ENCODE measurements at places on chromosomes 3 and 15.

DNA sequence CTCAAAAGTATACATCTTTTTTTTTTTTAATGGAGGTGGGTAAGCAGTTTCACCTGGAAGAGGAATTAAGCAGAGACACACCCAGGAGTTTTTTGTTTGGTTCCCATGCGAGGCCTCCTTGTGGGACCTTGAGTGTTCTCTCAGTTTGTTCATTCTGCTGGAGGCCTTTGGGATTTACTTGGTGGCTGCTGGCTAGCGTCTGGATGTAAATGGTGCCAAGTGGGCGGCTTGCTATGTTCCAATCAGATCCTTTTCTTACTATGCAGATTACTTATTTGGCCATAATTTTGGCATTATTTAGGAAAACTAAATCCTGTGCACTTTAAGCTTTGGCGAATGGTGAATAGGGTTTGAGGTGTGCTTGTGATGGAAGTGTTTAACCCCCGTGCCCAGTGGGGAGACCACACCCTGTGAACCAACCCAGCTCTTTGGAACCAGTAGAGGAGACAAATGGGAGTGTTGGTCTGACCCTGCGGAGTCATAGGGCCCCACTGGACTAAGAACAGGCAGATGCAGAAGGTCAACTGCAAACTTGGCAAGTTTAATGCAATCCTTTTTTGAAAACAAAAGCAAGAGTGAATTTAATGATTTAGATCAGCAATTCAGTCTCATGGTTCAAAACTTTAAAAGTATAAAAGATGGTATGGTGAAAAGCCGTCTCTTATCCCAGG is 79.4 kb downstream of the EBLN2 start:
- no peak for DNase-seq

GRCh38 chr3:8011902-8012301 is 489.7 kb upstream of the LMCD1 start:
- DNase-seq, result no peak

DNA sequence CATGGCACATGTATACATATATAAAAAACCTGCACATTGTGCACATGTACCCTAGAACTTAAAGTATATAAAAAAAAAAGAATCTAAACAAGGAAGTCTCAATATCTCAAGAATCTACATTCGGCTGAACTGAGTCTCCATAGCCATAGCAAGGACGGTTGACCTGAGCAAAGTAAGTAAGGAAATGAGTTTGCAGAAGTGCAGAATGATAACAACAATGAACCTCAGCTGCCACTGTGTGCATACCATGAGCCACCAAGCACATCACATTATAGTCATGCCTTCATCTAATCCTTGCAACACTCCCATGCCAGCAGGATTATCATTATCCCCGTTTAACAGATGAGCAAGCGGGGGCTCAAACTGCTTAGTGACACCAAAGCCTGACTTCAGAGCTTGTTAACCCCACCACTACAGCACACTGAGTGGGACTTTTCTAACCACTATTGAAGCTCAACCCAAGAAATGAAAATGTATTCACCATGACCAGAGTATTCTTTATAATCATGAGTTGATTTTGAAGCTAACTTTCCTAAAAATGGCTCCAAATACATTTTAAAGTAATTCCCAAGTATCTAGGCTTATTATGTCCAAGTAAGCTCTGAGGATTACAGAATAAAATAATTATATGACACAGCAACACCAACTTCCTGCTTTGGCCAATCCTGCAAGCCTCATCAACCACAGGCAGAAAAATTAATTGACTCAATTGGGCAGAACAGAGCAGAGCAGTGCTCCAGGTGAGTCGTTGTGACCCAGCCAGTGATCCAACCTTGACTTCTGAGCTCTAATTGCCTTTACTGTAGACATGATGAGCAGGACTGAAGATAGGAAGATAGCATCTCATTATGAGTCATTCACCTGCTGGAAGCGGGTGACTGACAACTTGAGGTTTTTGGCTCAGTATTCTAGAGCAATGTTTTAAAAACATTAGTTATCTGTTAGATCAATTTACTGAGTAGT is 47.3 kb upstream of the IL12A start:
- no peak for DNase-seq

DNA sequence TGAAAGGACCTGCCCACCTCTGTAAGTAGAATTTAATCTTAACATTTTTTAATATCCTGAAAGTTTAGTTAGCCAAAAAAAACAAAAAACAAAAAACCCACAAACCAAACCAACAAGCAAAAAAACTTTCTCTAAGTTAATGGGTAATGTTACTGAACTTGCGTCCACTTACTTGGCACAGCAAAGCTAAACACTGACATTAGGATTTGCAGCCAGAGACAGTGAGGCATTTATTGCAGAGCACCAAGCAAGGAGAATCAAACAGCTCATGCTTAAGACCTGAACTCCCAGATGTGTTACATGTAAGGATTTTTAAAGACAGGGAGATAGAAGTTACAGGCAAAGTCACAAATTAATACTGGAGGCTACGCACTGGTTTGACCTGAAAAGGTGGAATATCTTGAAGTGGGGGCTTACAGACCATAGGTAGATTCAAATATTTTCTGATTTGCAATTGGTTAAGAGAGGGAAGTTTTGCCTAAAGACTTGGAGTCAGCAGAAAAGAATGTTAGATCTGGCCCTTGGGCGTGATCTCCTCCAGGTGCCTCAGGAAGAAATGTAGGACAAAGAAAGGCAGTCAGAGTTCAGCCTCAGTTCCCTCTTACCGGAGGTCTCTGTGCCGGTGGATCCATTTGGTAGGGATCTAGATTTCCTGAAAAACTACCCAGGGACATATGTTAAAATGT is 205.0 kb downstream of the ADAMTSL3 start:
- no peak for DNase-seq

- DNase-seq, result no peak
Observed at GRCh38 chr15:78100886-78101285, 8.5 kb downstream of the SH2D7 start.

DNA sequence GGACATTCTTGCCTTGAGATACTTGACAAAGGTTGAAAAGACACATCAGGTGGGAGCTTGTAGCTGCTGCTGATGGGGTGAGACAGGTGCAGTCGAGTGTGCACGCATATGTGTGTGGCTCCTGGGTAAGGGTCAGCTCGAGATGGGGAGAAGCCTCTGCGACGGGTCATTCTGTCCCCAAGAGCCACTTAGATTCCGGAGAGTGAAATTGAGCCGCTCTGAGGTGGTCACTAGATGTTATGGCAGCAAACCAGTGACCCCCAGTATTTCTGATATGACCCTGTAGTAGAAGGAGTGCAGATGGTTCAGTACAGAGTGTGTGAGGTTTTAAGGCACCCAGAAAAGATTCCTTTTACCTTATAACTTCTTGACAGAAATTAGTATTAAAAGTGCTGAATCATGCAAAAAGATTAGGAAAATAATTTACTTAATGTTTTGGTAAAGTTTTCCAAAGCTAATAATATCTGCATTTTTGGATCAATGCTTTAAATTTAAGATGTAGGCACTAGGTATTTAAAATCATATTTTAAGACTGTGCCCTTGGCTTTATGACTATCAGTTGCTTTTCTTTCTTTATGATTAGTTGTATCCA is 241.9 kb upstream of the TOPAZ1 start:
- no peak for DNase-seq

DNA sequence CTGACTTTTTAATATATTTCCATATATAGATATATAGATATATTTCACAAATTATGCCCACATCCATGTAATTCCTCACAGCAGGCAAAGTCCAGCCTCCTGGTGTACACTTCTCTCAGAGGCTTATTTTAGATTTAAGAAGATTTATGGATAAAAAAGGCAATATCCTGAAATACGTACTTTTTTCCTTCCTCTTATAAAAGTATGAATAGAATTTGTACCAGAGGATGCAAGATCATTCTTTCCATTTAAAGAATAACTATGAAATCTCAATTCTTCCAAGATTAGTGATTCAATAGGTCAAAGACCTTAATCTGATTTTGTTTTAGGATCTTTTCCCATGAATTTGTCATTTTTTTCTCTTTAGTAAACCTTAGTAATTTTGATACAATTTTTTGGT is 597.9 kb upstream of the TBL1XR1 start:
- DNase-seq, result no peak

- no peak for DNase-seq
Observed at GRCh38 chr15:96410175-96411055, 79.9 kb downstream of the NR2F2 start.

GRCh38 chr15:89728254-89728653 is 22.8 kb downstream of the MESP1 start:
- no peak for DNase-seq

- DNase-seq, result no peak
Observed at GRCh38 chr15:79455361-79455760, 23.2 kb downstream of the MINAR1 start.

DNA sequence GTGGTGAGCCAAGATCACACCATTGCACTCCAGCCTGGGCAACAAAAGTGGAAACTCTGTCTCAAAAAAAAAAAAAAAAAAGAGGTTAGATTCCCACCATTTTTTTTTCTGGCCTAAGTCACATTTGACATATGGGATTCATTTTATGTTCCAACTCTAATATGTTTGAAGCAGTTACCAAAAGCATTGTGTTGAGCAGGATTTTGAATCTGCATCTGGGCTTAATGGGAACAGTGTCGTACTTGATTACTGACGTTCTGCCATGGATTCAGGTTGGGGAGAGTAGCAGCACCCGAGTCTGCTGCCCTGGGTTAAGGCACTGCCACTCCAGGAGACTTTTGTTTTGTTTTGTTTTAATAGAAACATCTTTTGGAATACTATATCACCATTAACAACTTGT is 348.7 kb upstream of the TBL1XR1 start:
- DNase-seq, result no peak

GRCh38 chr3:116474032-116474780 is 28.9 kb upstream of the LSAMP start:
- no peak for DNase-seq

- DNase-seq, result no peak
Observed at GRCh38 chr15:93270937-93271467, 182.0 kb upstream of the RGMA start.
